ENCODE measurements at places on chromosomes 4 and X.
A peak's percentile ranks its signal among the peaks of the same experiment; 100 is the strongest.

DNA sequence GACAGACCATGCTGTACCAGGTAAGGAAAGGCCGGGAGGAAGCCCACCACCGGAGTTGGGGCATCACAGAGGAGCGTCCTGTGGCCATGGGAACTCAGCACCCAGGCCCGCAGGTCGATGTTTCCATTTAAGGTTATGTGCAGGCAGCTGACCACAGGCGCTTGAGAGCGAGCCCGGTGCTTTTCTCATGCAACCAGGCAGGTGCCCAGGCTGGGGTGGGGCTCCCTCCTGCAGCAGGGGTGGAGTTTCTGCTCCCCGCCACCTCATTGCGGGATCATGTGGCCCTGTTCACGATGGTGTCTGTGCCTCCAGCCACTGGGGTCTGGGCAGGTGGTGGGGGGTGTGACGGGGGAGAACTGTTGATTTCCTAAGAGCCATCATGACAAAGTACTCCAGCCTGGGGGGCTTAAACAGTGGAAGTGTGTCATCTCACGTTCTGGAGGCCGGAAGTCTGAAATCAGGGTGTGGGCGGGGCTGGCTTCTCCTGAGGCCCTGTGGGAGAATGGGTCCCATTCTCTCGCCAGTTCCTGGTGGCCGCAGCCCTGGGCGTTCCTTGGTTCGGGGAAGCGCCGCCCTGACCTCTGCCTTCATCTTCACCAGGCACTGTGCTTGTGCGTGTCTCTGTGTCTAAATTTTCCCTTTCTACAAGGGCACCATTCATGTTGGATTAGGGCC, 60.9 kb downstream of the CPZ start:
- H3K36me3 ChIP-seq, result no peaks in the 10 kb centered on the region
- no peak overlapping the region for H3K27ac ChIP-seq
- H3K4me3 ChIP-seq, result no peak overlapping the region
- no peak for DNase-seq
- H3K27me3 ChIP-seq, result no peaks in the 10 kb centered on the region
- no peaks in the 10 kb centered on the region for H3K4me1 ChIP-seq

- no peak overlapping the region for H3K4me3 ChIP-seq
- no peaks in the 10 kb centered on the region for H3K36me3 ChIP-seq
- no peak for DNase-seq
- no peaks in the 10 kb centered on the region for H3K4me1 ChIP-seq
- no peak overlapping the region for H3K27ac ChIP-seq
Measured at GRCh38 chr4:73850261-73850970, 2.7 kb upstream of the PF4V1 start.

- H3K27me3 ChIP-seq, result no peaks in the 10 kb centered on the region
- H3K4me3 ChIP-seq, result no peak overlapping the region
Measured at GRCh38 chrX:136130931-136131833, 16.2 kb upstream of the FHL1 start.

GRCh38 chrX:15384304-15384703, at the start of gene VEGFD:
Gene VEGFD, minus strand, starts transcription at chrX:15384413. Its CDS starts 467 bp downstream, at chrX:15383946.
- H3K27ac ChIP-seq, result no peak within 1 kb of the TSS
- DNase-seq, result no peak
- H3K27me3 ChIP-seq, result no peaks in the 10 kb centered on the region
- H3K36me3 ChIP-seq, result no peaks in the 10 kb centered on the region

DNA sequence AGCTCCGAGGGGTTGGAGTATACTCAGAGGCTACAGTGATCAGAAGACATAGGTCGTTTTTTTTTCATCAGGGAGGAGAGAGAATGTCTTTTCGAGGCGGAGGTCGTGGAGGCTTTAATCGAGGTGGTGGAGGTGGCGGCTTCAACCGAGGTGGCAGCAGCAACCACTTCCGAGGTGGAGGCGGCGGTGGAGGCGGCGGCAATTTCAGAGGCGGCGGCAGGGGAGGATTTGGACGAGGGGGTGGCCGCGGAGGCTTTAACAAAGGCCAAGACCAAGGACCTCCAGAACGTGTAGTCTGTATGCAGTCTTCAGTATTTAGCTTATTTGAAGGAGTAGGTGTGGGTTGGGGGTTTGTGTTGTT, 500 bp downstream of the GAR1 start:
- H3K4me1 ChIP-seq, result peaks cover 2% of the 10 kb centered on the region
- H3K27ac ChIP-seq, result no peak overlapping the region
- DNase-seq, result no peak
- H3K4me3 ChIP-seq, result peak overlapping the region; percentile 92
- H3K36me3 ChIP-seq, result no peaks in the 10 kb centered on the region

DNA sequence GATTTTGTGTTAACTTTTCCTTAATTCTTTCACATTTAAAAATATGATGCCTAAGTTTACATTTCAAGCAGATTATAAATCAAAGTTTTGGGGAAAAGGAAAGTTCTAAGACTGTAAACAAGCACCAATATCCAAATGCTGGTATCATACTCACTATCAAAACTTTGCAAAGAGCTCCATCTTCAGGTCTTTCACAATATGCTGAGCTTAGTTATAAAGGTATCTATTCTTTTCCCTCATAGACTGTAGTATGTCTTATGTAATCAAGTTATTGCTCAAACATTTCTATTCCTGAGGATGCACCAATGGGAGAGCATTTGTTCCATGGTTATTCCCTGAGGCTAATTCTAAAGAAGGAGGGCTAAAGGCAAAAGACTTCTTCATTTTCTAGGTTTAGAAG, 207.9 kb upstream of the FAM241A start:
- H3K36me3 ChIP-seq, result no peaks in the 10 kb centered on the region
- H3K27ac ChIP-seq, result no peak overlapping the region
- DNase-seq, result peak; percentile 61
- H3K27me3 ChIP-seq, result no peaks in the 10 kb centered on the region
- H3K4me1 ChIP-seq, result no peaks in the 10 kb centered on the region

DNA sequence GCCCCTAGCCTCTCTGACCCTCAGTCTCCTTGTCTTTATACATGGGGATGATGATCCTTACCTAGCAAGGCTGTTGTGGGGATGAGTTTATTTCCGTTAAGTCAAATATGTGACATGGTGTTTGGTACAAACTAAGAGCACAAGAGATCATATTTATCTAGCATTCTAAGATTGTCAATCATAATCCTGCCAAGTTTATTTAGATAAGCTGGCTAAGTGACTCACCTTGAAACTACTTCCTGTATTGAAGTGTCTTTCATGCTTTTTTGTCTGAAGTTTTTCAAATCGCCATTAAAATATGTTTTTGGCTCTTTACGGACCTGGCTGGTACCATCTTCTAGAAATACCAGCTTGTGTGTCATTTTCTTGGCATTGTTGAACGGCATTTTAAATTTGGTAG, 30.7 kb downstream of the MAP7D3 start:
- no peaks in the 10 kb centered on the region for H3K27me3 ChIP-seq
- no peaks in the 10 kb centered on the region for H3K36me3 ChIP-seq
- H3K4me3 ChIP-seq, result no peak overlapping the region
- no peaks in the 10 kb centered on the region for H3K4me1 ChIP-seq
- no peak overlapping the region for H3K27ac ChIP-seq
- DNase-seq, result no peak

- no peaks in the 10 kb centered on the region for H3K27me3 ChIP-seq
- H3K36me3 ChIP-seq, result no peaks in the 10 kb centered on the region
Measured at GRCh38 chrX:135740681-135741149, 27.3 kb downstream of the CT45A1 start.

- no peak for DNase-seq
- H3K27me3 ChIP-seq, result no peaks in the 10 kb centered on the region
- H3K4me1 ChIP-seq, result no peaks in the 10 kb centered on the region
- H3K4me3 ChIP-seq, result no peak overlapping the region
- H3K36me3 ChIP-seq, result no peaks in the 10 kb centered on the region
Measured at GRCh38 chrX:107014936-107015335, 14.9 kb upstream of the MORC4 start.

DNA sequence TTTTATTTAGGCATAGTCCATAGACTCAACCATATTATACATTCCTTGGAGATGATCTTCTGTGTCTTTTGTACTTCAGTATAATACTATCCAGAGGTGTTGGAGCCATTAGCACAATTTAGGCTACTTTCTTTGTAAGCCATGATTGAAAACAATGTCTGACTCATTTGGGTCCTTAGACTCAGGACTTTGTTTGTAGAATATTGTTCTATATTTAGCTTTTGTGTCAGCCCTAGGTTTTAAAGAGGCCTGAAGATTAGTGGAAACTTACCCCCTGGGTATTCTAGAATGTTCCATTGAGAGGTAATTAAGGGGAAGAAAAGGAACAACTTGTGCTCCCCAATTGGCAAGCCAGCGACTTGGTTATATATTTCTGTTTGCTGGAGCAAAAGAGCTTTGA, 145.2 kb upstream of the SCML1 start:
- H3K4me1 ChIP-seq, result no peaks in the 10 kb centered on the region
- H3K4me3 ChIP-seq, result no peak overlapping the region
- DNase-seq, result no peak

GRCh38 chr4:54104907-54105306, 4.9 kb downstream of the GSX2 start:
- no peaks in the 10 kb centered on the region for H3K4me1 ChIP-seq
- H3K27ac ChIP-seq, result no peak overlapping the region
- peaks cover 71% of the 10 kb centered on the region for H3K27me3 ChIP-seq
- H3K36me3 ChIP-seq, result no peaks in the 10 kb centered on the region
- DNase-seq, result no peak

GRCh38 chr4:22969287-22969896, 276.7 kb downstream of the GBA3 start:
- H3K36me3 ChIP-seq, result no peaks in the 10 kb centered on the region
- H3K27me3 ChIP-seq, result no peaks in the 10 kb centered on the region

GRCh38 chr4:1219566-1219950, 29.4 kb downstream of the CTBP1 start:
- H3K4me3 ChIP-seq, result no peak overlapping the region
- peaks cover 13% of the 10 kb centered on the region for H3K36me3 ChIP-seq

GRCh38 chr4:150818661-150819060, 196.4 kb downstream of the LRBA start:
- no peak for DNase-seq
- no peak overlapping the region for H3K27ac ChIP-seq
- H3K27me3 ChIP-seq, result no peaks in the 10 kb centered on the region
- H3K4me3 ChIP-seq, result no peak overlapping the region

- H3K4me3 ChIP-seq, result no peak overlapping the region
- H3K27ac ChIP-seq, result no peak overlapping the region
- no peaks in the 10 kb centered on the region for H3K27me3 ChIP-seq
- DNase-seq, result no peak
Measured at GRCh38 chr4:166459621-166460020, 586.6 kb downstream of the TLL1 start.

- H3K4me1 ChIP-seq, result no peaks in the 10 kb centered on the region
- H3K27ac ChIP-seq, result no peak overlapping the region
- H3K27me3 ChIP-seq, result no peaks in the 10 kb centered on the region
- DNase-seq, result no peak
- H3K36me3 ChIP-seq, result no peaks in the 10 kb centered on the region
- H3K4me3 ChIP-seq, result no peak overlapping the region
Measured at GRCh38 chr4:109721033-109721432, 8.8 kb downstream of the PLA2G12A start.

DNA sequence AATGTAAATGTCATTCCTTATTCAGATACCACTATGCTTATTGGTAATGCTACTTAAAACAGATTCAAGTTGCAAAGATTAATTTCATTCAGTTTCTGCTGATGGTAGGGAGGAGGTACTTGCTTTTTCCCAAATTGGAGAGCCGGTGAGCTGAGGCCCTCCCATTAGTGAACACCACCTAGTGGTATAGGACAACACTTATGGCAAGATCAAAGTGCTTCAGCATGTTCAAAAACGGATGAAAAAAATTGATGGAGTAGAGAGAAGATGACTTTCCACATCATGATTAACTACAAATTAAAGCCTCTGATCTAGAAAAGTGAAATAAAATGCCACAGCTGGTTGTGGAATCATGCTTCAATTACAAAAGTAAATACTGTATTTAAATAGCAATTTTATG, 112.9 kb downstream of the MBNL3 start:
- H3K27ac ChIP-seq, result no peak overlapping the region
- no peaks in the 10 kb centered on the region for H3K36me3 ChIP-seq
- no peak overlapping the region for H3K4me3 ChIP-seq
- no peaks in the 10 kb centered on the region for H3K27me3 ChIP-seq

GRCh38 chrX:138745196-138745595, 33.7 kb upstream of the FGF13 start:
- no peak overlapping the region for H3K4me3 ChIP-seq
- H3K4me1 ChIP-seq, result no peaks in the 10 kb centered on the region
- no peaks in the 10 kb centered on the region for H3K36me3 ChIP-seq
- H3K27me3 ChIP-seq, result no peaks in the 10 kb centered on the region
- peak; percentile 60 for DNase-seq

GRCh38 chr4:26491449-26492170, 1.3 kb upstream of the CCKAR start:
- H3K27me3 ChIP-seq, result no peaks in the 10 kb centered on the region
- no peak overlapping the region for H3K27ac ChIP-seq
- no peaks in the 10 kb centered on the region for H3K4me1 ChIP-seq
- no peak for DNase-seq

DNA sequence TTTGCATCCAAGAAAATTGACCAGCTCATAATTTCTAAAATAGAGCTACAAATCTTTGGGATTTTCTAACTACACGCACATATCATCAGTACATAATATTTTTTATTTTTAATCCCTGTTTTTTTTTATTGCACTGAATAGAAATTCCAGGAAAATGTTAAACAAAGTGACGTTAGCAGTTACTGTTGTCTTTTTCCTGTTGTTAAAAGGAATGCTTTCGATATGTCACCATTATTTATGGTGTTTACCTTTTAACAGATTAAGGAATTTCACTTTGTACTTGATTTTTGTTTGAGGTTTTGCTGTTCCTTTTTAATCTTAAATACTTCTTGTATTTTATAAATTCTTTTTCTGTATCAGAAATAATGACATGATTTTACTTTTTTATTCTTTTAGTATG, 89.7 kb downstream of the TMEM144 start:
- DNase-seq, result no peak
- no peak overlapping the region for H3K4me3 ChIP-seq
- no peak overlapping the region for H3K27ac ChIP-seq
- H3K27me3 ChIP-seq, result no peaks in the 10 kb centered on the region
- no peaks in the 10 kb centered on the region for H3K4me1 ChIP-seq
- H3K36me3 ChIP-seq, result no peaks in the 10 kb centered on the region

GRCh38 chr4:141636082-141636770, at the start of gene IL15:
Gene IL15, plus strand, starts transcription at chr4:141636583. Its CDS starts 82,882 bp downstream, at chr4:141719465.
- no peaks in the 10 kb centered on the region for H3K36me3 ChIP-seq
- no peaks in the 10 kb centered on the region for H3K27me3 ChIP-seq
- H3K4me3 ChIP-seq, result peak within 1 kb of the TSS; percentile 37

- no peaks in the 10 kb centered on the region for H3K36me3 ChIP-seq
- no peaks in the 10 kb centered on the region for H3K27me3 ChIP-seq
- H3K4me3 ChIP-seq, result no peak overlapping the region
- H3K27ac ChIP-seq, result no peak overlapping the region
Measured at GRCh38 chr4:85368932-85369331, 106.0 kb upstream of the ARHGAP24 start.
